B cell (primary cell): ENCODE measurements at places on chromosomes 7 and 10. TPM values are rescaled to one million over a fixed set of nuclear protein-coding genes. Genes with fewer than 3 reads are reported as not detected.

- no peak for DNase-seq
Measured at GRCh38 chr7:71625545-71625944, 493.6 kb downstream of the GALNT17 start.

DNA sequence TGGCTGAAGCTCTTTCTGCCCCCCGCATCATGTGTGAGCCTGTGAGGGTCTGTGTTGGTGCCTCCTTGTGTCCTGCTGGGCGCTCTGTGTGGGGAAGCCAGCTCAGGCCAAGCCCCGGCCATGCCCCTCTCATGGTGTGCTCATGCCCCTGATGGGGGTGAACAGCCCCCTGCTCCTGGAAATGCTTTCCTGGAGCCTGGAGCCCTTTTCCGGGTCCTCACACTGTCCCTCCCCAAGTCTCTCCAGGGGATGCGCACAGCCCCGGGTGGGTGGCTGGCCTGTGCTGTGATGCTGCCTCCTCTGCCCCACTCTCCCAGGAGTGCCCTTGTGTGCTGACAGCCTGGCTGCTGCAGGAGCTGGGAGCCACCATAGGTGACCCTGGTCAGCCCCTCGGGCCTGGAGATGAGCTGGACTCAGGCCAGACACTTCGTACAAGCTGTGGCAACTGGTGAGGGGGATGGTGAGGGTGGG, 20.8 kb upstream of the ZNF862 start:
- no peak for DNase-seq

- no peak for DNase-seq
Measured at GRCh38 chr7:33195264-33195663, 65.9 kb downstream of the BBS9 start.

DNA sequence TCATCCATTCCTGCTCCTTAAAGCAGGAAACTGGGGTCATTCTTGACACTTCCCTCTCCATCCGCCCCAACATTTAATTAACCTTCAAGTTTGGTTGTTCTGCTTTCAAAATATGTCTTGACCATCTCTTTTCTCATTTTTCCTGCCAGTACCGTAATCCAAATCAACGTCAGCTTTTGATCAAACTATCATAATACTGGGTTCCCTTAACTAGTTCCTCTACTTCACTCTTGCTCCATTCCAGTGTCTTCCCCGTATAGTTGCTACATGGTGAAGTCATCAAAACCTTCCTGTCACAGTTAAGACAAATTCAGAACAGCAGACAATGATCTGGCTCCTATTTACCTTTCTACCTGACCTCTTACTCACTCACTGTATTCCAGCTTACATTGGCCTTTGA, 6.6 kb upstream of the KLF14 start:
- no peak for DNase-seq

DNA sequence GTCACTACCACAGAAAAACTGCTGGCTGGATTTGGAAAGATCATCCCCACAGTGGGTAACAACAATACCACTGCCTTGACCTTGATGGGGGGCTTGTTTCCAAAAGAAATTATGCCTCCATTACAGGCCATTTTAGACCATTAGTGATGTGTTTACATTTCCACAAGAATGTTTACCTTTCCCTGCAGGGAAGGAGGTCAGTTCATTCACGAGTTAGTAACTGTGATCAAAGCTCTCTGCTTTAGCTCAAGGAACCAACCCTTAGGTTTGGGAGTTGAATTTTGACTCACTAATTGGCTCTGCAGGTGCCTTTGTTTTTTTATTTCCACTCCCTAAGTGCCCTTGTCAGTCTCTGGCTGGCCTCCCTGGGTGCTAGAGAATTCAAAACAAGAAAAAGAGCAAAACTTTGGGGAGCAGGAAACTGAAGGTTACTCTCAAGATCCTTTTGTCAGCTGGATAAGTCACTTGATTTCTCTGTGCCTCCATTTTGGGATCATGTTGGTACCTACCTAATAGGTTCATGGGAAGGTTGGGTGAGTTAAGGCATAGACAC, 41.1 kb upstream of the NUPR2 start:
- no peak for DNase-seq

- DNase-seq = no peak
Measured at GRCh38 chr7:19248681-19249080, 103.5 kb upstream of the FERD3L start.

GRCh38 chr10:13224210-13224995, 9.8 kb downstream of the UCMA start:
- DNase-seq = no peak

DNA sequence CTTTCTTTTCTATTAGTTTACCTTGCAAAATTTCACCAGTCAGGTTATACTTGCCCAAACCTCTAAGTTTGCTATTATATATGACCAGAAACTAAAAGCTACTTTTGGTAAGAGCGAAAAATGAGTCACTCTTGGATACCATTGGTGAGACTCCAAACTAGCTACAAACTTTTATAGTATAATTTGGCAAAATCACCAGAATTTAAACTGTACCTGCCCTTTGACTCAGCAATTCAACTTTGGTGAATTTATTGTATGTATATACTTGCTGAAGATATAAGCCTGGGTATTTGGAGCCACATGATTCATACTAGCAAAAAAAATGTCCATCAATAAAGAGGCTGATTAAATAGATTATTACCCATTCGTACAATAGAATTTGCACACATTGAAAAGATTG, 178.7 kb upstream of the STEAP1 start:
- DNase-seq = no peak

GRCh38 chr7:7570584-7570983, 3.9 kb downstream of the MIOS start:
- DNase-seq = no peak

GRCh38 chr7:155645662-155646061, 1.2 kb downstream of the RBM33 start:
- no peak for DNase-seq

DNA sequence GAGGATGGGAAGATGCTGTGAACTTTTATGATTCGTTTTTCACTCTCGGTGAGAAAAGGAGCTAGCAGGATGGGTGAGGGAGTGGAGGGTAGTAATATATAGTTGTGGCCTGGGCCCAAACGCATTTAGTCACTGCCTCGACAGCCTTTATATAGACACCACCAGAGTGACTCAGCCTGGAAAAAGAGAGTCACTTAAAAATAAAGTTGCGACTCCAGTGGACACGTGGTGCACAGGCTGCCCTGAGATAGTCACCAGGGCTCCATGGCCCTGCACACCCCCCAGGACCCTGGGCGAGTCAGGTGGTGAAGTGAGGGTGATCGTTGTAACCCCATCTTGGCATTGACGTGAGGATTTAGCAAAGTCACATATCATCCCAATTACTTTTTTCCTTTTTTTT, 106.7 kb downstream of the CUX1 start:
- no peak for DNase-seq

DNA sequence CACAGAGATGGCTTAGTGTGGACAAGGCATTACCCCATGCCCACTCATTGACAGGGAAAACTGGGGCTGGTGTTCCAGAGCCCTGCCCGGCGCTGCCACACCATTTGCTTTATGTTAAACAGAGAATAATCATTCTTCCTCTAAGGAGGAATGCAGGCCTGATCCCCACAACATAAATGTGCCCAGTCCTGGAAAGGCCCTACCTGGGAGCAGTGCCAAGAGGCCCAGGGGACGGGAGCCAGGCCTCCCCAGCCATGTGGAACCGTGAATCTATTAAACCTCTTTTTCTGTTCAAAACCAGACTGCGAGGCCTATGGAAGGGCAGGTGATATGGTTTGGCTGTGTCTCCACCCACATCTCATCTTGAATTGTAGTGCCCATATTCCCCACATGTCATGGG, 264.1 kb downstream of the GRID1 start:
- no peak for DNase-seq

GRCh38 chr10:75230600-75231038, 5.1 kb downstream of the COMTD1 start:
- DNase-seq = peak; percentile 92

SLC26A4 gene
- 0.05 and 0.29 TPM in 2 replicates for total RNA-seq

COX19 gene
- total RNA-seq = 38.3 and 44.6 TPM in 2 replicates

UNCX gene
- not detected in 2 replicates for total RNA-seq

OR9A2 gene
- total RNA-seq = not detected in 2 replicates

SPOCK2 gene
- 133 and 139 TPM in 2 replicates for total RNA-seq

CPA4 gene
- total RNA-seq = not detected in 2 replicates
